ENCODE measurements at places on chromosomes 1 and 21. TPM values are rescaled to one million over a fixed set of nuclear protein-coding genes. Genes with fewer than 3 reads are reported as not detected.

Gene CCDC185
- total RNA-seq: not detected

- no peak for DNase-seq
These were observed 7.4 kb downstream of the CD247 start for GRCh38 chr1:167510881-167511280.

DNA sequence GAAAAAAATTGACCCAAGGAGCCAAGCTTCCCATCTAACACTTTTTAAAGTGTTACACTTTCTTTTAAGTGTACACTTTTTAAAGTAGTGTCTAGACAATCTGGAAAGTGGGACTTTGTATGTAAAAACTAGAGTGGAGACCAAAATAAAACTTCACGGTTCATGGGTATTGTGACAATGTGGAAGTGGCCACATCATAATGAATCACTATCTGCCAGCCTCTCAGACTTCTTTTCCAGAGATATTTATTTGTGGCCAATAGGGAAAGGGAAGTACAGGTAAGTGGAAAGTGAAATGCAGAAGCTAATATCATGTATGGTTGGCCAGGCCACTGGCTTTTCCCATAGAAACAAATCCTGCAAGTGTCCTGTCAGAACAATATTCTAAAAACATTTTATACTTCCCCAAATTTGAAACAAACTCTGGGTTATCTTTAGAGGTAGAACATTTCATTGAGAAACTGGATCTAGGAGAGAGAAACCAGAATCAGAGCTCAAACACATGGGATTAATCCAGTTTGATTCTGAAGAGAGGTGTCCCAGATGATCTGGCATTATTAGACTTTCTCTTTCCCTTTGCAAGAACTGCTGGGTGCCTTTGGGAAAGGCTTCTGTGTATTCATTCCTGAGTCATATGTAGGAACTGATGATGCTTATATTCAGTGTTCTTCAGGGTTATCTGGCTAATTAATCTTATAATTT, 2.0 kb downstream of the TNFSF18 start:
- DNase-seq: peak; percentile 98

DNA sequence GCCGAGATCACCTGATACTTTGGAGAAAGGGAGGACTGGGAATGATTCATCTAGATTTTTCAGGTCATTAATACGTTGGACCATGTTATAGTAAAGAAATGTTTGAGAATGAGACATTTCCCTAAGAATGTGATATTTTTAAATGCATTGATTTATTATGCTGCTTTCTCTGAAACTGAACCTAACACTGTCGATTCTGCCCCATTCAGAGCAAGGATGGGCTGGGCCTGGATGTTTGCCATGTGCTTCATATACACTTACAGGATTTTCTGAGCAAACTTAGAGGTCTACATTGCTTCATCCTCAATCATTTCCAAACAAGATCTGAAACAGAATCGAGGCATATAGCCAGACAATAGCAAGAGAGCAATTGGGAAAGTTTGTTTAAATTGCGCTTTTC, 183.3 kb downstream of the CRB1 start:
- no peak for DNase-seq

GRCh38 chr21:35231090-35231489, 182.0 kb upstream of the RUNX1 start:
- peak; percentile 62 for DNase-seq

Gene ALPL
- total RNA-seq: 0.86 TPM

DNA sequence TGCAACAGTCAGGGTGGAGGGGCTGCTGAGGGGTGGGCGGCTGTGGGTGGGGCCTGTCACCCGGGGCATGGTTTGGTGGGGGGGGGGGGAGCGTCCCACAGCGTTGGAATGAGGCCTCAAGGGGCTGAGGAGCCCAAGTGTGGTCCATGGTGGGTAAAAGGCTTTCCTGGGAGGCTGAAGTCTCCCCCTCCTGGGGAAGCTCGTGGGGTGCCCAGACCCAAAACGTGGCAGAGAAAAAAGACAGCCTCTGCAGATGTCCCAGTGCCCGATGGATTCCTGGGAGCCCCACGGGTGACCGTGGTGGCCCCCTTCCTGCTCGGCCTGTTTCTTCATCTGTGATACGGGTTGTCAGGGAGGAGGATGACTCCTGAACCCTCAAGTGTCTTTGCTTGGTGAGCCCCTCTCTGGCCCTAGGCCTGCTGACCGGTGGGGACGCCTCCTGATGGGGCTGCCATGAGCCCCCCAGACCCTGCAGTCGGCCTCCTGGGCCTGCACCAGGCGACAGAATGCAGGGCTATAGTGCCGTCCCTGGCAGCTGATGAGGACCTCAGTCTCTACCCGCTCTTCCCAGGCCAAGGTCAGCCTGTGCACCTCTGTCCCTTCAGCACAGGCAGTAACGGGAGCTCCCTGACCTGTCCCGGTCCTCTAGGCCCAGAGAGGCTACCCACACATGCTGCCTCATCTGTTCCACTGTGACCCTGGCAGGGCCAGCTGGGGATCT, 1.1 kb downstream of the OBSCN start:
- DNase-seq: no peak

GRCh38 chr1:163056831-163057230, 12.3 kb upstream of the RGS4 start:
- DNase-seq: peak; percentile 24
